ENCODE measurements at places on chromosomes 5 and 9. TPM values are rescaled to one million over a fixed set of nuclear protein-coding genes. Genes with fewer than 3 reads are reported as not detected.

FAT2 gene
- under 0.01 TPM for total RNA-seq

C9 gene
- total RNA-seq: not detected

TXNDC8 gene
- total RNA-seq: not detected

RGMB gene
- total RNA-seq: 39.4 TPM

CD14 gene
- total RNA-seq: not detected

FOXD1 gene
- under 0.01 TPM for total RNA-seq

ANKDD1B gene
- 0.33 TPM for total RNA-seq

ARL14EPL gene
- total RNA-seq: 0.67 TPM

TLE1 gene
- total RNA-seq: 85.6 TPM

PKN3 gene
- 17.2 TPM for total RNA-seq

FAM120AOS gene
- total RNA-seq: 39.9 TPM

BTNL3 gene
- total RNA-seq: not detected

PTPRD gene
- total RNA-seq: 51.9 TPM

PCSK5 gene
- total RNA-seq: 4.2 TPM

PCDHB13 gene
- total RNA-seq: 1.3 TPM

LRRC70 gene
- total RNA-seq: 48.7 TPM

ORM2 gene
- total RNA-seq: not detected
